Stomach (tissue), 19 donors: ENCODE measurements at places on chromosomes 12 and 14. TPM values are rescaled to one million over a fixed set of nuclear protein-coding genes. Genes with fewer than 3 reads are reported as not detected.

Gene SIRT4
- total RNA-seq: 2.8 TPM

Gene SLCO1B1
- total RNA-seq: not detected

Gene MYF5
- not detected for total RNA-seq

Gene SMCO2
- not detected for total RNA-seq

- no peak for DNase-seq
Measured at GRCh38 chr14:68507544-68508081, 285.3 kb downstream of the ZFP36L1 start.

GRCh38 chr12:42086031-42086430 lies 58.6 kb downstream of the GXYLT1 start:
- DNase-seq: peak; percentile 24

DNA sequence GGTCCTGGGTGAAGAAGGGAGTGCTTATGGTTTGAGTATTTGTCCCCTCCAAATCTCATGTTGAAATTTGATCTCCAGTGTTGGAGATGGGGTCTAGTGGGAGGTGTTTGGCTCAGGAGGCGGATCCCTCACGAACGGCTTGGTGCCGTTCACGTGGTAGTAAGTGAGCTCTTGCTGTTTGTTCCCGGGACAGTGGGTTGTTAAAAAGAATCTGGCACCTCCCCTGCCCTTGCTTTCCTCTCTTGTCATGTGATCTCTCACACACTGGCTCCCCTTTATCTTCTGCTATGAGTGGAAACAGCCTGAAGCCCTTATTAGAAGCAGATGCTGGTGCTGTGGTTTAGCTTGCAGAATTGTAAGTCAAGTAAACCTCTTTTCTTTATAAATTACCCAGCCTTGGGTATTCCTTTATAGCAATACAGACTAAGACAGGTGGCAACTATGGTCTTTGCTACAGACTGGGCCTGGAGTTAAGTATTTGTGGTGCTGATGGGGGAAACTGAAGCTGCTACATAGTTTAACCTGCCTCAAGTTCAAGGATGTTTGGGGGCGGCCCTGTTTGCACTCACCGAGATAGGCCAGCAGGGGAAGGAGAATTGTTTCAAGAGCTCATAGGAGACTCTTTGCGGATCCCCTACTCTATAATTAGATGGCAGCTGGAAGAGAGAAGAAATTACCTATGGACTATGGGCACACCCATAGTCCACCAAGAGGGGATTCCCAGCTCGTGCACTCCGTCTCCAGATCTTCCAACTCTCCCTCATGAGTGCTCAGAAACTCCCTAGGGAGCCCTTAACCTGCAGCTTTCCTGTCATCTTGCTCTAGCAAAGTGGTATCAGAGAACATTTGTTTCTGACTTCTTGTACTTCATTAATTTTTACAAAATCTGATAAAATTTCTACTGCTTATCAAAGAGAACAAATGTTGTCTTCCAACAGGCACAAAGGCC lies 164.6 kb downstream of the SLC15A5 start:
- DNase-seq: no peak

GRCh38 chr14:102264775-102265174 lies 40.2 kb downstream of the MOK start:
- DNase-seq: no peak

GRCh38 chr12:30794591-30795409 lies 40.0 kb upstream of the CAPRIN2 start:
- no peak for DNase-seq

GRCh38 chr14:32073537-32074189 lies 3.4 kb upstream of the ARHGAP5 start:
- DNase-seq: peak; percentile 49

- DNase-seq: no peak
Measured at GRCh38 chr14:71680736-71681387, 251.4 kb upstream of the RGS6 start.
